NCI-H345 (cell line): ENCODE measurements at places on chromosomes 1 and 21.

- DNase-seq: no peak
Observed at GRCh38 chr1:86956221-86956620, 41.8 kb downstream of the HS2ST1 start.

DNA sequence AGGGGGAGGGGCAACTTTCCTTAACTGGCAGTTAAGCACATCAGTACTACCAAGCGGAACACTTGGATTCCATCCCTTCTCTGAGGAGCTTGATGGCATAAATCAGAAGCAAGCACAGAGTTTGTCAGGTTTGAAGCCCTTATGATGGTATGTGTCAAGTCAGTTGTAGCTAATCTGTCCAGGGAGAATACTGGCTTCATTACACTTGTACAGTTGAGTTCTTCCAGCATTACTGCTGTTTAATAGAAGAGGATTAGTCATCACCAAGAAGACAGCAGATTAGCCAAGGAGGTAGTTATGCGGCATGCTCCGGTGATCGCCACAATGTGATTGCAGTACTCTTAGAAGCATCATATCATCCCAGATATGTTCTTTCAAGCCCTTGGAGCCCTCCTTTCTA lies 2.1 kb upstream of the TDRD5 start:
- DNase-seq: no peak

- no peak for DNase-seq
Observed at GRCh38 chr1:157292809-157293564, 154.8 kb upstream of the ETV3 start.

GRCh38 chr1:197448121-197448779 lies 180.2 kb downstream of the CRB1 start:
- no peak for DNase-seq

GRCh38 chr1:108747171-108747850 lies 837 bp downstream of the STXBP3 start:
- peak; percentile 62 for DNase-seq

DNA sequence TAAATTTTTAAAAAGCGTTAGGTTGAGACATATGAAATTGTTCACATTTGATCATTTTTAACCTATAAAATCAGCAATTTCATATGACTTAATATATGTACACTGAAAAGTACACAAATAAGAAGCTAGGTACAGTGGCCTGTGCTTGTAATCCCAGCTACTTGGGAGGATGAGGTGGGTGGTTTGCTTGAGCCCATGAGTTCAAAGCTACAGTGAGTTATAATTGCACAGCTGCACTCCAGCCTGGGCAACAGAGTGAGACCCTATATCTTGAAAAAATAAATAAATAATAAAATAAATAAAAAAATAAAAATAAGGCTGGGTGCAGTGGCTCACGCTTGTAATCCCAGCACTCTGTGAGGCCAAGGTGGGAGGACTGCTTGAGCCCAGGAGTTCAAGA lies 5.2 kb upstream of the EPB41 start:
- no peak for DNase-seq

DNA sequence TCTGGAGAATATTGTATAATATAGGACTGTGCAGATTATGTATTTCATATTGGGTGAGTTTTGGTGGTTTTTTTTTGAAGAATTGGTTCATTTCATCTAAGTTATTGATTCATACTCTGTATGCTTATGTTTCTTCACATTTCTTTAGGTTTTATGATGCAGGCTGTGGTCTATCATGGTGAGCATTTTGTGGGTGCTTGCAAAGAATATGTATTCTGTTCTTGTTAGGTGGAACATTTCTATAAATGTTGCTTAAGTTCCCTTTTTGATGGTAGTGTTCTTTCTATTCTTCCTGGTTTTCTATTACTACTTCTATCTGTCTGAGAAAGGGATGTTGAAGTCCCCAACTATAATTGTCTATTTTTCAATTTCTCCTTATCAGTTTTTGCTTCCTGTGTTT lies 42.6 kb downstream of the PKN2 start:
- DNase-seq: no peak
